ENCODE measurements at places on chromosomes 16 and 17.

- DNase-seq = no peak
These were observed 21.3 kb downstream of the TMEM186 start for GRCh38 chr16:8776129-8776584.

- DNase-seq = no peak
These were observed 20.7 kb downstream of the TOM1L2 start for GRCh38 chr17:17951524-17951923.

DNA sequence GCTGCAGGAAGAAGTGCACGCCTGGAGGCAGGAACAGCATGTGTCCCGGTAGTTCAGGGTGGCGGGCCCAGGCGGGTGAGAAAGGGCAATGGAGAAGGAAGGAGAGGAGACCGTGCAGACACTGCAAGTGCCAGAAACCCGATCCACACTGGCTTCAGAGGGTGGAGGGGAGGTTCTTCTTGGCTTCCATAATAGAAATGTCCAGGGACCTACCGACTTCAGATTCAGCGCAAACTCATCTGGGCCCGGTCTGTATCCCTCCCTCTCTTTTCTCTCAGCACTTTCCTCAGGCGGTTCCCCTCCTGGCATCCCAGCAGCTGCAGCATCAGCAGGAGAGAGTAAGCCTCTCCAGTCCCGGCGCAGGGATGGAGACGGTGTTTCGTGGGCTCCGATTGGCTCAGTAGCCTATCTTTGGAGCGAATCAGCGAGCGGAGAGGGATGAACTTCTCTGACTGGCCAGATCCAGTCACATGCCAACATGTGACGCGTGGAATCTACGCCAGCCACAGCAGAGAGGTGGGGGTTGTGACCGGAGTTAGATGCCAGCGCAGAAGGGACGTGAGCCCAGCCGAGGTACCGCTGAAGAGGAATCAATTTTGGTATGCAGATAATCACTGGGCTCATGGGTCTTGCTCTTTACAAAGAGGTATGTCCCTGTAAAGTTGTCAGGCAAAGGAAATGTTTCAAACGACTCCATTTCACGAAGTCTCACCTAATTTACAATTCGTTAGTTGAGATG is 1.9 kb upstream of the PRPSAP2 start:
- DNase-seq = peak; percentile 87

DNA sequence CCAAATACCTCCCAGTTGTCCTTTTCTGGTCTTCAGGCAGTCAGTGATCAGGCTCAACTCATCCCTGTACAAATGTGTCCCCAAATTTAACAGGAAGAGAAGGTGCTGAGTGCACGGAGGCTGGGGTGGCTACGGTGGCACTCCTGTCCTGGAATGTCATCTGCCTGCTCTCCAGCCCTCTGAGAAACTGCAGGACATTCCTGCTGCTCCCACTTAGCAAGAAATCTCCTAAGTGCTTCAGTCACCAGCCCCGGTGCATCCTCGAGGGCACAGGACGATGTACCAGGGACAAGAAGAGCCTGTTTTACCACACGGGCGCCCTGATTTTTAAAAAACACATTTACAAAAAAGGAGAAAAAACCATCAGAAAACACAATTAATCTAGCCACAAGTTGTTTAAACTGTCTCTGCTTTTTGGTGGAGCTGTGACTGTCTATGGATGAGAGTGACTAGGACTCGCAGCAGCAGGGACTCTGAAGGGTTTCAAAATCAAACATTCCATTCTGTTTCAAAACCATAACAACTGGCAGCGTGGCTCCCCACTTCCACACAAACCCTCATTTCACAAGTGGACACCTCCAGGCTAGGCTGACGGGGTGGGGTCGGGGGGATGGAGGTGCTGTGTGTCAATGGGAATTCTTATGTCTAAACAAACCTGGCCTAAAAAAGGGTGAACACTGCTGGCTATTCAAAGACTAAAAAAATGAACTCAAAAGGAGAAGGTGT is 65.3 kb upstream of the CNEP1R1 start:
- no peak for DNase-seq

DNA sequence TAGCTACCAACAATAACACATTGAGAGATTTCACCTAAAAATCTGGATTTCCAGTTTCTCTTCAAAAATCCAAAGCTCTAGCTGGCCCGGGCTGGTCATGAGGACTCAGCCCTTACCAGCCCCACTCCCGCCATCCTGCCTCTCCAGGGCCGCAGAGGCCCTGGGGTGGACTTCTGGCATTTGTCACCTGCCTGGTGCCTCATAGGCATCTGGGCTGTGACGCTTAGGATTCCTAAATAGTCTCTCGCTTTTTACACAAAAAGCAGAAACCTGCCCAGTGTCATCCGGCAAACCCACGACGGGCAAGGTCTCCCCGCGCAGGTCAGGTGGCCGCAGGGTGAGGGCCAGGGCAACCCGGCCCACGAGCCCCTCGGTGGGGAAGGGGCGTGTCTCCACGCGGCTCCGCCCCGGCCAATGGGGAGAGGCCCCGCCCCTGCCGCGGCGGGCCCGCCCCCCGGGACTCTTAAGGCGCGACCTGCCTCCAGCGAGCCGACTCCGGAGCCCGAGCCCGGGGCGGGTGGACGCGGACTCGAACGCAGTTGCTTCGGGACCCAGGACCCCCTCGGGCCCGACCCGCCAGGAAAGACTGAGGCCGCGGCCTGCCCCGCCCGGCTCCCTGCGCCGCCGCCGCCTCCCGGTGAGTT is at the start of gene VASN:
VASN (plus strand) TSS at position 492 of the 644 bp plus-strand sequence. CDS start 9,030 bp downstream, outside the sequence.
- DNase-seq = peak; percentile 83

DNA sequence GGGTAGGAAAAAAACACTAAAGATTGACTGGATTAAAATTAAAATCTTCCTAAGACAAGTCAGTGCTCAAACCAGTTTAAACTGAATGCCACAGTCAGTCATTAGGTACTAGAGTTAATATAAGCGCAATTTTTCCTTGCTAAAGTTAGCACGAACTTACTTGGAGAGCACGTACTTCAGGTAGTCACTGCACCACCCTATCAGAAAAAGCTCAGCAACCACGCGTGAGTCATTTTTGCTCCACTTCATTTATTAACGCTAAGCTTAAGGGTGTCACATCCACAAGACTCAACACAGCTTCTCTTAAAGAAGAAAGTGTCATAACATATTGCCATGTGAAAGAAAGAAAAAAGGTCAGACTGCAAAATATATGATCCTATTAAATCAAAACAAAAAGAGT is 53.1 kb downstream of the TEX2 start:
- no peak for DNase-seq

DNA sequence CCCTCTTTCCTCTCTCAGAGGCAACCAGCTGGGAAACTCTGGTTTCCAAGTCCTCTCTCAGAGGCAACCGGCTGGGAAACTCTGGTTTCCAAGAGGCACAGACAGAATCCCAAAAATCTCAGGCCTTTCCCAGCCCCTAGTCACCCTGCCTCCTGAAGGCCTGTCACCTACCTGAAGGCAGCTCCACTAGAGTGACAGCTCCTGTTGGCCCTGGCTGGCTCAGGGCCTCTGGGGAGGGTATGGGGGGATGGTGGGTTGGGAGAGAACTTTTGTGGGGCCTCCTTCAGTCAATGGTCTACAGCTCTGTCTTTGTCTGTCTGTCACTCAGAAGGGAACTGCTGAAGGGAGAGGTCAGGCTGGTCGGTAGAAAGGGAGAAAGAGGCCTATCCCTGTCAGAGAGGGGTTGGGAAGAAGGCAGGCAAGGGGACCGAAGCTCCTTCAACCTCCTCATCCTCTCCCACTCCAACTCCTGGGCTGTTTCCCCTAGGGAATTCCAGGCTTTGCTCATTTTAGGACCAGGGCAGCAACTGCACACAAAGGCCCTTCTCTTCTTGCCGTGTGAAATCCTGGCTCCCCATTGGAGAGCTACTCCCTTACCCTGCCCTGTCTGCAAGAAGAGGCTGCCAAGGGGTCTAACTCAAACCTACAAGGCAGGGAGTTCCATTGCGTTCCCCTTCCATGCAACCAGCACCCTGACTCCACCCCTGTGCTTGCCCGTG is 23.6 kb downstream of the COPZ2 start:
- no peak for DNase-seq

DNA sequence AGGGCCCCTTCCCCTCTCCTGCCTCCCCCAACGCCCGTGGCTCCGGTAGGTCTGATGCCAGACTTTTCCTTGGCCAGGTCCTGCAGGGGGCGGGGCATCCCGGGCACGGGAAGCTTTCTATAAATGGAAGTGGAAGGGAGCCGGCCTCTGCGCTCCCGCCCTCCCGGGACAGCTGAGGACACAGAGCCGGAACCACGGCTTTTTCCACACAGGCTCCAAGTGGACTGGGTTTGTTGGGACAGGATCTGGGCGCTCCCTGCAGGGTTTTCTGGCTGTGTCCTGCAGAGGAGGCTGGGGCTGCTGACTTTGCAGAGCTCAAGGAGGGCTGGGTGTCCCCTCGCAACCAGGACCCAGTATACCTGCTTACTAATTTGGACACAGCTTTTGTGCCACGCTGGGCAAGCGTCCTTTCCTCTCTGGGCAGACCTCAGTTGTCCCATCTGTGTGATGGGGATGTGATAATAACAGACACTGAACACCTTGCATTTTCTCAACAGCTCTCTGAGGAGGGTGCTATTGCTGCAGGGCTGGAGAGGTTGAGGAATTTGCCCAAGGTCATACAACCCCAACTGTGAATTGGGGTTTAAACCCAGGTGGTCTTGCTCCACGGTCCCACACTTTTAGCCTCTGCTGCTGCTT is 1.8 kb downstream of the TNS4 start:
- no peak for DNase-seq

GRCh38 chr17:82332669-82333278 is 792 bp downstream of the SECTM1 start:
- peak; percentile 43 for DNase-seq

GRCh38 chr17:12727881-12728280 is 61.4 kb upstream of the ARHGAP44 start:
- no peak for DNase-seq

DNA sequence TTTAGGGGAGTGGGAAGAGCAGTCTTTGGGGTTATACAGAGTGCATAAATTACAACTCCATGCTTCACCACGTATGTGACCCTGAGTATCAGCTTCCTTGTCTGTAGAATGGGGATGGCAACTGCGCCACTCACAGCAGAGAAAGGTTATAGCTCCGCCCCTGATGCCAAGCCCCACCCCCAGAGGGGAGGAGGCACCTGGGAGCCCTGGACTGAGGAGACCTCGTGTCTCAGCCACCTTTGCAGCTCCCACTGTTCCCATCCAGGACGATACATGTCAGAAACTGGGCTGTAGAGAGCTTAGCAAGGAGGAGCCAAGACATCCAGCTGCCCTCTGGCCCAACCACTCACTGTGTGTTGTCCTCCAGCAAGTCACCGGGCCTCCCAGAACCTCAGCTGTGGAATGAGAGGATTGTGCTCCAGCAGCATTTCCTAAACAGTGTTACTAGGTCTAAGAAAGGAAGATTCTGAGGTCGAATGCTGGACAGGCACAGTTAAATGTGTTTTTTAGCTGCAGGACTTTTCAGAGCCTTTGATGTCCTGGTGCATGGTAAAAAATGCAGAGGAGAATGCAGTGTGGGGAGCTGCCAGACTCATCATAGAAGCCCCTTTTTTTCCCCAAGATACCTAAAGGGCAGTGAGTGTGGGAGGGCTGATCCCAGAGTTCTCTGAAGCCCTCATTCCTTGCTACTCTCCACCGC is 49.4 kb downstream of the BEAN1 start:
- DNase-seq = peak; percentile 65

GRCh38 chr17:73591296-73592078 is 52.8 kb downstream of the SDK2 start:
- peak; percentile 21 for DNase-seq

GRCh38 chr17:55845385-55845784 is 94.5 kb downstream of the PCTP start:
- DNase-seq = peak; percentile 23

DNA sequence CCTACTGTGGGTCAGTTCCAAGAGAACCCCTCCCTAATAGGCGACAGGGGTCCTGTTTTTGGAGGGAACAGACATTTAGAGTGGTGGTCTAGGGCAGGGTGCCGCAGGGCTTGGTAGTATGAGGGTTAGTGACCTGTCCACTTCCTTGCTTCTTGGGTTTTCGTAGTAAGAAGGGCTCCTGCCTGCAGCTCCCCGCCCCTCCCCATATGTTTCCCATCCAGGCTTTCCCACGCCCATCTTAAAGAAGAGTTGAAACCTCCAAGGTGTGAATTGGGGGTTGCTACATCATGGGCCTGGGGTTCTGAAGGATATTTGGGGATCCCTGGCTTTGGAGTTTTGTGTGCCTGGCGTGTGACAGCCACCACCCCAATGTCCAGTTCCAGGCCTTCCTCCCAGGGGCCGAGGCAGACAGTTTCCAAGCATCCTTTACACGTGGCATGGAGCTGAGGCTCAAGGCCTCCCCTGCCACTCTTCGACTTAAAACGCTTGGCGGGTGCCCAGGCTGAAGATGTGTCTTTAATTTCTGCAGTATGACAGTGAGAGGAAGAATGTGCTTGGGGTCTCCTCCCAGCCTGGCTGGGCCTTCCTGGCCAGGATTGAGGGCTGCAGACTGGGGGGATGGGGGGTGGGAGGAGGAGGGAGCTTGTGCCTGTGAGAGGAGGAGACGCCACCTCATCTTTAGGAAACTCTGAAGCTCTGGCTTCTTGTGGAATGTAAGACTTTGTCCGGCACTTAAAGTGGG is 2.3 kb upstream of the COL1A1 start:
- no peak for DNase-seq

DNA sequence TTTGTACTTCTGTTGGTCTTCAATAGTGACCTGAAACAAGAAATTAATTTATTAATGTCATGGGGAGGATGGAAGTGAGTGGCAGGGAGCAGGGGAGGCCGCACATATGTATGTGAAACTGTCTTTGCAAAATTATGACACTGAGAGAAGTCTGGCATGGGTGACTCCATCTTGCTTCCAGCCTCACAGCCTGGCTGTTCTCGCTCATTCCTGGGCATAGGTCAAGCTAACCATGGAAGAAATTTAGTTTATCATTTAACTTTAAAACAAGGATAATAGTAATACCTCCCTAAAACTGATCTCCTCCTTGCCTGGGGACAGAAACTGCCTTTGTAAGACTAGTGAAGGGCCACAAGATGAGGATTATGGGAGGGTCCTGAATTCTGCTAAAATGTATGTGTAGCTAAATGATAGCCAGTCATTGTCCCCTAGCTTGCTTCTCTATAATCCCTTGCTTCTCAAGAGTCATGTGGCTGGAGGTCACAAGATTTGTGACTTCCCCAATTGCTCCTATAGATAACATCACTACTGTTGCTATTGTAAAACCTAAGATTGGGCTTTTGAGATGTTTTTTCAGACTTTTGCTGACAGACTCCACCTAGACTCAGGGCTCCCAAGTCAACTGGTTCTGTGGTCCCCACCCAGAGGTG is 126.0 kb downstream of the HS3ST3A1 start:
- no peak for DNase-seq

DNA sequence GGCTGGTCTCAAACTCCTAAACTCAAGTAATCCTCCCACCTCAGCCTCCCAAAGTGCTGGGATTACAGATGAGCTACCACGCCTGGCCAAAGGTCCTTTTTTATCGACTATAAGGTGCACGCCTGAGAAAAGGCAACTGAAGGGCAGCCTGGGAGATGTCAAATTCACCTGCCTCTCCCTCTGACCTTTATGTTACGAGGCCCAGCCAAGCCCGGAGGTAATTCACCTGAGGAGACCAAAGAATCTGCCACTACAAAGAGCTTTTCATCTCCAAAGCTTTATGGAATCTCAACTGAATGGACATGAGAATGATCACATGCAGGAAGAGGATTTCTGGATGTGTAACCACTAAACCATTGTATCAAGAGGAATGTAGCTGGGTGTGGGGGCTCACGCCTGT is 37.2 kb downstream of the LYRM1 start:
- DNase-seq = no peak

GRCh38 chr17:9299695-9300094 is 275.9 kb downstream of the STX8 start:
- DNase-seq = no peak

Measured in activated T-cell treated with anti-CD3 and anti-CD28 coated beads, Interleukin-2, amount 50 U/mL, for 72 hours (primary cell).